ENCODE measurements at places on chromosomes 2 and 18. TPM values are rescaled to one million over a fixed set of nuclear protein-coding genes. Genes with fewer than 3 reads are reported as not detected.

The EML4 gene
- total RNA-seq = 53.5 TPM

DNA sequence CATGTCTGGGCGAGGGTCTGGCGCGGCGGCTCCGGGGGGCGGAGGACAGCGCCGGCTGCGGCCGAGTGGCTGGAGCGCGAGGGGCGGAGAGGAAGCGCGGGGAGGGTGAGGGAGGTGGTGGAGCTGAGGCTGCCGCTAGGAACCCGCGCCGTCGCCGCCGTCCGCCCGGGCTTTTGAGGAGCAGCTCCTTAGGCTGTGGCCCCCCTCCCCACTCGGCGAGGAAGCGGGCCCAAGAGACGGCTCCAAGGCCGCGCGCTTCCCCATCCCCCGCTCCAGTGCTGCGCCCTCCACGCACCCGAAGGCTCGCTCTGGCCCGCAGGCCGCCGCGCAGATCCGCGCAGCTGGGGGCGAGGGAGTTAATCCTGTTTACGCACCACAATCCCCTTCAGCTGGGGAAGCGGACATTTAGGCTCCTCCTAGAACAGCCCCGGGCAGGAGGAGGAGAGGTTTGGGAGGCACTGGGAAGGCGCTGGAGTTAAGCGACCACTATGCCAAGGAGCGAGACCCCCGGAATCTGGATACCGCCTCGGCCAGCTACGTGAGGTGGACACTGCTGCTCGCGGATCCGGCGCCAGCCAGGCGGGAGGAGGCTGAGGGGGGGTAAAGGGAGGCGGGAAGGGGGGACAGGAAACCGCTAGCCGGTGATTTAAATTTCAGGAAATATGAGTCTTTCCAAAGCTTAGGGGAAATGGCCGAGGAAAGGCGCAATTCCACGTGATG is at the start of gene CNRIP1:
CNRIP1 (minus strand) TSS at position 552 of the 720 bp plus-strand sequence; CDS start at position 3, 549 bp downstream.
- H3K36me3 ChIP-seq = no peaks in the 10 kb centered on the region
- H3K27me3 ChIP-seq = no peaks in the 10 kb centered on the region
- H3K4me1 ChIP-seq = no peaks in the 10 kb centered on the region
- H3K27ac ChIP-seq = no peak within 1 kb of the TSS
- no peak within 1 kb of the TSS for H3K4me3 ChIP-seq

DNA sequence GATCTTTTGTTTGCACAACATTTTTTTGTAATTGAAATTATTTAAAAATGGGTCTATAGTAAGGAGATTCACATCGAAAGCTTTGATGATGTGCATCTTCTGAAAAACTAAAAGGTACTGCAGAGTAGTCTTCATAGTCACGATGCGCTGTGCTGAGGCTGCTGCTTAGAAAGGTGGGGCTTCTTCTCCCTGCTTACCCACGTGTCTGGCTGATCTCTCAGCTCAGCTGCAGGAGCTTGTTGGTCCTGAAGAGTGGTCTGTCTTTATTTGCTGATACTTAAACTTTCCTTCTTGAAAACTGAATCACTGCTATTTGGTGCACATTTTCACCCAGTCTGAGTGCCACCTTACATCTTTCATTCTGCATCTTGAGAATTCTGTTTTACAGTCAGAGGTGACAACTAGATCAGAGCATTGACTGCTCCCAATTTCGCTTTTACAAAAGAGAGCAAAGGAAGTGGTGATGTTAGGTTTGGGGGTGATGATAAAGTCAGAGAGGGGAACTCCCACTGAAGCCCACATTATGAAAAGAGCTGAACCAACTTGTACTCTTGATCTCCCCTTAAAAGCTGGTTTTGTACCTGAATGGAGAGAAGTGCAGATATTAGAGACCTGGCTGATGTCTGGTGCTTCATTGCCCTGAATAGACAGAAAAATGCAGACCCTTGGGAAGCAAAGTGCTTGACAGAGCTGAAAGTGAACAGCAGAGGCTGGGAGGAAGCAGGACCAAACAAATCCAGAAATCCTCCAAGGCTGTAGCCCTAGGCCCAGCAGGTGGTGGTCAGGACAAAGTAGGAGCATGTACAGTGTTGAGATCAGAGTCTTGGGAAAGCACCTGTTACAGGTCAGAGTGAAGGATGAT is 984.5 kb downstream of the TSN start:
- H3K27ac ChIP-seq = no peak overlapping the region
- no peak overlapping the region for H3K4me3 ChIP-seq
- no peaks in the 10 kb centered on the region for H3K27me3 ChIP-seq
- no peaks in the 10 kb centered on the region for H3K36me3 ChIP-seq

The CD8B gene
- total RNA-seq = 0.47 TPM

DNA sequence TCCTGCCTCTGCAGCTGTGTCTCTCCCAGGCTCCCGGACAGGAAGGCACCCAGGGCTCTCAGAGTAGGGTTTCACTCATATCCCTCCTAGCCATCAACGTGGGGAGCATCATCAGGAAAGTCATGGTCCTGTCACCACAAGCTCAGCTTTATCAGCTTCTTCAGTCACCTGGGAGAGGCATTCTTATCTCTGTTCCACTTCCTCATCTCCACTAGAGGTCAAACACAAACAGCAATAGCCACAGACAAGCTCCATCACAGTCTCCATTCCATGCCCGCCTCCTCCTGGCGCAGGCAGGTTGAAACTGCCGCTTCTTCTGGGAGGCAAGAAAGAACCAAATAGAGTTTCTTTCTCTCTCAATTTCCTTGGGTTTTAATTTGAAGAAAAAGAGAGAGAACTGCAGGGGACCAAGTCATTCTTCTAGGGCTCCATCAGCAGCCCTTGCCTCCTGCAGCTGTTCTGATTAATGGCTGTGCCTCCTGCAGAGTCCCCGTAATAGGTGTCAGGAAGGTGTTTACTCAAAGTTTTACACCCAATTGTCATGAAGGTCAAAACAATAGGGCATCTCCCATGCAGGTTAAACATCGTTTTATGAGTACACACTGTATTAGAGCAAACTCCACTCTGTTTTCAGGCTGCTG is 377.9 kb downstream of the TMEM182 start:
- no peaks in the 10 kb centered on the region for H3K27me3 ChIP-seq
- H3K27ac ChIP-seq = no peak overlapping the region
- H3K36me3 ChIP-seq = no peaks in the 10 kb centered on the region
- H3K4me1 ChIP-seq = no peaks in the 10 kb centered on the region
- no peak for DNase-seq
